ENCODE measurements at places on chromosomes 16 and 17.

- no peak for DNase-seq
Measured at GRCh38 chr17:77735566-77736198, 222.8 kb upstream of the TNRC6C start.

GRCh38 chr16:6483469-6484033, 849.1 kb upstream of the RBFOX1 start:
- DNase-seq = no peak

- DNase-seq = peak; percentile 61
Measured at GRCh38 chr17:43418441-43419374, 19.9 kb downstream of the ARL4D start.

- DNase-seq = no peak
Measured at GRCh38 chr17:10474536-10474935, 5.2 kb upstream of the MYH4 start.

GRCh38 chr17:83183951-83184506, 104.6 kb downstream of the METRNL start:
- no peak for DNase-seq

DNA sequence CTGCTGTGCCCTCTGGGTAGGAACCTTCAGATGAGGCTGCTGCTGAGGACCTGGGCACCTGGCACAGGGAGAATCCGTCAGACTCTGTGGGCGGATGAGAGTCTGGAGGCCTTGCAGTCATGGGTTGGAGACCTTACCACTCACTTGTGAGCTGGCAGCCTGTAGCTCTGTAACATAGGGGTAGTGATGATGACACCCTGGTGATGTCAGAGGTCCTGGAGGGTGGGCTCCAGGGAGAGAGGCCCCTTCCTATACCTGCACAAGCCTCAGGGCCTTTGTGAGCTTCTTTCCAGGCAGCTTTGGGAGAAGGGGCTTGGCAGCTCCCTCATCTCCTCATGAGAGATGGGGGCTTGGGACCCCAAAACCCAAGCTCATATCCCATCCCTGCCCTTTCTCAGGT, 1.6 kb downstream of the MIEF2 start:
- no peak for DNase-seq

DNA sequence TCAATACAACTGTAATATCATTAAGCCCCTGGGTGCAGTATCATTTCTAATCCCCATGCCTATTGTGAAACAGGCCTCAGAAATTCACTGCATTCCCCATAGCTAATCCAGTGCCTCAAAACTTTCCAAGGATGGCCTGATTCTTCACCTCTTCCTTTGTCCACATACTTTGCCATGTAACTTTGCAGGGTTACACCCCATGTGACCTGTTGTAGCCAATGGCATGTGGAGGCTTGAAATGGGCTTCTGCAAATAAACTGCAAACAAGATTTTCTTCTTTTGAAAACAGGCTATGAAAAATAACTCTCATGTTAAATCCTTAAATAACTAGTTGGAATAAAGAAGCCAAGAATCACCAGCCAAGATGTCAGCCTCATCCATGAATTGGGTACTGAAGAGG, 35.9 kb downstream of the ABCA10 start:
- DNase-seq = no peak

GRCh38 chr16:74026373-74027281, 270.0 kb upstream of the PSMD7 start:
- no peak for DNase-seq

GRCh38 chr17:81170727-81171494, 4.9 kb upstream of the AATK start:
- DNase-seq = no peak

DNA sequence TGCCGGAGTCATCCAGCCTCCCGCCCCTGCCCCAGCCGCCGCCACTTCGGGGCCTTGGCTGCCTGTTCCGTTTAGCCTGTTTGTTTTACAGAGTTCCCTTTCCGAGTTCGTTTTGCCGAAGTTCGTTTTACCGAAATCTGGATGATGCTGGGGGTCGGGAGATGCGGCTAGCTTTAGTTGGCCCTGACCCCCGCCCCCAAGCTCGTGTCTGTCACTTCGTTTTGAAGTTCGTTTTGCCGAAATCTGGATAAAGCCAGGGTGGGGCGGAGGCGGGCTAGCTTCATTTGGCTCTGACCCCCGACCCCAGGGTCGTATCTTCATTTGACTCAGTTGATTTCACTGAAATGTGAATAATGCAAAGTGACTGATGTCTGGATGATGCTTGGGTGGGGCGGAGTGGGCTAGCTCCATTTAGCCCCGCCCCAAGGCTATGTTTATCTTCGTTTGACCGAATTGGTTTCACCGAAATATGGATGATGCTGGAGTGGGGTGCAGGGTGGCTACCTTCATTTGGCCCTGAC, 591 bp downstream of the PSMD7 start:
- DNase-seq = peak; percentile 55

- DNase-seq = no peak
Measured at GRCh38 chr16:3071655-3072054, 6.2 kb downstream of the IL32 start.

- DNase-seq = peak; percentile 74
Measured at GRCh38 chr17:82235775-82236141, 6.9 kb downstream of the SLC16A3 start.

- no peak for DNase-seq
Measured at GRCh38 chr17:43334738-43335402, 63.9 kb upstream of the ARL4D start.

DNA sequence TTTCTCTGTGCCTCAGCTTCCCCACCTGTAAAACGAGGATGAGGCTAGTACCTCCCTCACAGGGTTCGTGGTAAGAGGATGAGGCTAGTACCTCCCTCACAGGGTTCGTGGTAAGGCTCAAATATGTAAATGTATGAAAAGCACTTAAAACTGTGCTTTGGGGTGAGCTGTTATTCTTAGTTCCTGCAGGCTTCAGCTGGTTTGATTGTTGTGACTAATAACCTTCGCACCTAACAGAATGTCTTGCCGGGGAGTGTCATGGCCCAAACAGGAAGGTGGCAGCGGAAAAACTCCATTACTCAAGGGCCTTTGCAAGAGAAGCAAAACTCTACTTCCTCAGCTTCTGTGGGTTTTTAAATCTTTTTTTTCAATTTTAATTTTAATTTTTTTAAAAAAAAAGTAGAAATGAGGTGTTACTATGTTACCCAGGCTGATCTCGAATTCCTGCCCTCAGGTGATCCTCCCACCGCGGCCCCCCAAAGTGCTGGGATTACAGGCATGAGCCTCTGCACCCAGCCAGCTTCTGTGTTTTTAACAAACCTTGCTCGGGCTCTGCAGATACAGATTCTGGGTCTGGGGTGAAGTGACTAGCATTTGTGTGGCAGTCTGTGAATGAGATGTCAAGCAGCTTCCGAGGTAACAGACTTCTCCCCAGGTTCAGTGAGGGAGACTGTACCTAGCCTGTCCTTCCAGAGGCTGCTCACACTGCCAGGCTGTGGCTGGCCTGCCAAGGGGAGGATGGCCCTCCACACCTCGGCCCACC, 103.0 kb downstream of the RAB11FIP4 start:
- no peak for DNase-seq

DNA sequence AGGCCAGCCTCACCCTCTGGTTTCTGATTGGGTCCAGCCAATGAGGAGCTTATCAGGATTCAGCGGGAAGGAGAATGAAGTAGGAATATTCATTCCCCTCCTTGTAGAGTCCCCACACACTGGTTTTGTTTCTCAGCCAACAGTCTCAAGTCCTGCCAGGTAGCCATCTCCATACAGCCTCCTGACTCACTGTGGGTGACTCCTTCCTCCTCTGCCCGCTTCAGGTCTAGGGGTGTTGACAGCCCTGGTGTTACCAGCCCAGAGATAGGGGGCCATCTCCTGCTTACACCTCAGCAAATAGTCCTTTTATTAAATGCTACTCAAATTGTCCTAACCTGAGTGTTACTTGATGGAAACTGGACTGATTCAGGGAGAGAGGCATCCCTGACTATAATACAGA, 4.0 kb upstream of the MFAP4 start:
- no peak for DNase-seq

GRCh38 chr17:79620207-79621038, 9.6 kb upstream of the RBFOX3 start:
- no peak for DNase-seq

- DNase-seq = no peak
Measured at GRCh38 chr16:2056077-2056476, 8.3 kb downstream of the TSC2 start.

- peak; percentile 100 for DNase-seq
Measured at GRCh38 chr17:41786227-41787020, at the start of gene JUP. JUP (minus strand) TSS chr17:41786711; CDS start chr17:41771854, 14,857 bp downstream.

- no peak for DNase-seq
Measured at GRCh38 chr16:72240466-72240865, 68.5 kb upstream of the PMFBP1 start.

DNA sequence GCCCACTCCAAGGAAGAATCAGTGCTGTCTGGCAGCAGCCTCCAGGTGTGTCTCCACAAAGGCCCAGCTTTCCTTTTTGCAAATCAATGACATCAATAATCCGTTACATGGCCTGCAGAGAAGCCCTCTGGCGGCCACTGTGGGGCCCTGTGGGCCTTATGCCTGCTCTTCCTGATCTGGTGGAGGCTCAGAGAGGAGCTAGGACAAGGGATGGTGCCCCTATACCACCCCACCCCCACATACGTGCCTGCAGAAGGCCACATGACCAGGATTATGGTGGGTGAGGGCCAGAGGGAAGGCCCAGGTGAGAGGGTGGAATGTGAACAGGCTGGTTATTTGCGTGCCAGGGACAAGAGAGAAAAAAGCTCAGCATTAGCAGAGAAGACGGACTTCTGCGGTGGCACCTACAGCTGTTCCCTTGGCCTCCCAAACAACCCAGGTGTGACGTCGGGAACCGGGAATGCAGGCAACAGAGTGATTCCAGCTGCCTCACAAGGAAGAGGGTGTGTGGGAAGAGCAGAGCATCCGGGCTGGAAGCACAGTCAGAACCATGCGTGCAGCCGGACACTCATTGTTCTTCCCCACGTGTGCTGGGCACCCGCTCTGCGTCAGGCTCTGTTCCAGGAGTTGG, 22.5 kb downstream of the EIF4A3 start:
- DNase-seq = no peak

GRCh38 chr16:88731699-88732098, 25.4 kb downstream of the CTU2 start:
- DNase-seq = no peak

DNA sequence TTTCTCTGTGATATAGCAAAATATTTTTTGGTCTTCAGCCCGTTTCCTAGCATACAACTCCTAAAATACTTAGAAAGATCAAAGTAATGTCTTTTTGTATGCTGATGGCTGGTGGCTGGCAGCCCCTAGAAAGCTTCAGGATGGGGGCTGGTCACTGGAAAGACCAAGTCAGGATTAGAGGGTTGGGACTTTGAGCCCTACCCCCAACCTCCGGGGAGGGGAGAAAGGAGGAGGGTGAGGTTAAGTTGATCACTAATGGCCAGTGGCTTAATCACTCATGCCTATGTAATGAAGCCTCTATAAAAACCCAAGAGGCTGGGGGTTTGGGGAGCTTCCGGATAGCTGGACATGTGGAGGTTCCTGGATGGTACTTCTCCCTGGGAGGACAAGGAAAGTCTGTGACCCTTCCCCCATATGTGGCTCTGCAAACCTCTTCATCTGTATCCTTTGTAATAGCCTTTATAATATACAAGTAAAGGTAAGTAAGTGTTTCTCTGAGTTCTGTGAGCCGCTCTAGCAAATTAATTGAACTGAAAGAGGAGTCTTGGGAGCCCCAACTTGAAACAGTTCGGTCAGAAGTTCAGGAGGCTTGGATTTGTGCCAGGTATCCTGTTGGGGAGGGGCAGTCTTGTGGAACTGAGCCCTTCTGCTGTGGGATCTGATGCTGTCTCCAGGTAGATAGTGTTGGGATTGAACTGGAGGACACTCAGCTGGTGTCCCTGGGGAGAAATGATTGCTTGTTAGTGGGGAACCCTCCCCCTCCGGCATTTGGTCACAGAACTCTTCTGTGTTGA, 3.5 kb downstream of the SLC7A6 start:
- DNase-seq = no peak

GRCh38 chr16:83742124-83742899, 65.5 kb upstream of the HSBP1 start:
- no peak for DNase-seq

DNA sequence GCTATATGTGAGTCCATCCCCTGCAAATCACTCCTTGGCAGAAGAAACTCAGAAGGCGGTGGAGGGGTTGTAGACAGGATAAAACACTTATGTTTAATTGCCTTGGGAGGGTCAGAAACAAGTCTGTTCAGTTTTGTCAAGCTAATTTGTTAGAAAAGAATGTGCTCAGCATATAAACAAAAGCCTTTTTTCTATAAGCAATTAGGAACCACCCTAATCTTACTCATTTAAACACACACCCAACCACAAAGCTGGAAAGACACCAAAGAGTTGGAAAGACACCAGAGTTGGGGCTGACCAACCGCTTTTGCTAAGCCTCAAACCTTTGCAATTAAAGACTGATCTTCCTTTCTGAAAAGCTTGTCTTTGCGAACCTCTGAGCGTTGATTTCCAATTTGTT, 439.2 kb upstream of the ERCC4 start:
- DNase-seq = no peak

GRCh38 chr17:72137161-72137560, 16.3 kb downstream of the SOX9 start:
- DNase-seq = no peak

- no peak for DNase-seq
Measured at GRCh38 chr17:70677783-70678647, 508.7 kb downstream of the KCNJ2 start.

DNA sequence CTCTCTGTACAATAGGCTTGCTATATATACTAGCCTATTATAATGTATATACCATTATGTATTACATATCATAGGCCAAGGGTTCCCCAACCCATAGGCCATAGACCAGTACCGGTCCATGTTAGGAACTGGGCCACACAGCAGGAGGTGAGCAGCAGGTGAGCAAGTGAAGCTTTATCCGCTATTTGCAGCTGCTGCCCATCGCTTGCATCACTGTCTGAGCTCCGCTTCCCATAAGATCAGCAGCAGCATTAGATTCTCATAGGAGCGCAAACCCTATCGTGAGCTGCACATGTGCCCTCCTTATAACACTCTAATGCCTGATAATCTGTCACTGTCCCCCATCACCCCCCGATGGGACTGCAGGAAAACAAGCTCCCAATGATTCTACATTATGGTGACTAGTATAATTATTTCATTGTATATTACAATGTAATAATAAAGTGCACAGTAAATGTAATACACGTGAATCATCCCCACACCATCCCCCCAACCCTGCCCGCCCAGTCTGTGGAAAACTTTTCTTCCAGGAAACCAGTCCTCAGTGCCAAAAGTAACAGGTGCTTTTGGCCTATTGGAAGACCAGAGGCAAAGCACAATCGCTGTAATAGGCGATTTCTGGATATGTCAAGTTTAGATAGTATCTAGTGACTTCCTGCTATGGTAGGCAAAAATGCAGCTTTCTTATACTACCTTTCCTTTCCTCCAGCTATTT, 84.1 kb downstream of the MYH11 start:
- DNase-seq = no peak

- DNase-seq = no peak
Measured at GRCh38 chr16:23852794-23853562, 17.2 kb downstream of the PRKCB start.

GRCh38 chr17:31524926-31525800, 133.7 kb downstream of the RAB11FIP4 start:
- peak; percentile 73 for DNase-seq

DNA sequence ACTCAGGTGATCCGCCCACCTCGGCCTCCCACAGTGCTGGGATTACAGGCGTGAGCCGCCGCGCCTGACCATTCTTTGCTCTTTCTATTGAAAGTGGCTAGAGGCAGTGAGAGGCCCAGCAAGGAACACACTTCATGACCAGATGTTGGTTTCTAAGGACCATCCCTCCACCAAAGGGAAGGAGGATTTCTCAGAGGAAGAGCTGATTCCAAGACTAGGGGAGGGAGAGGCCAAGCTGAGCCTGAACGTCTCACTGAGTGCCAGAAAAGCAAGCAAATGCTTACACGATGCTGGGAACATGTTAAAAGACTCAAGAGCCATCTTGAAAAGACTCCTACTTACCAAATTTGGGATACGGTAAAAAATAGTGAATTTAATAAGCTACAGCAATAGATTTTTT, 79.2 kb downstream of the MRM3 start:
- DNase-seq = no peak
